ENCODE measurements at places on chromosomes 3 and 15.

- no peak for DNase-seq
Measured at GRCh38 chr3:126554560-126555525, 3.9 kb downstream of the C3orf22 start.

DNA sequence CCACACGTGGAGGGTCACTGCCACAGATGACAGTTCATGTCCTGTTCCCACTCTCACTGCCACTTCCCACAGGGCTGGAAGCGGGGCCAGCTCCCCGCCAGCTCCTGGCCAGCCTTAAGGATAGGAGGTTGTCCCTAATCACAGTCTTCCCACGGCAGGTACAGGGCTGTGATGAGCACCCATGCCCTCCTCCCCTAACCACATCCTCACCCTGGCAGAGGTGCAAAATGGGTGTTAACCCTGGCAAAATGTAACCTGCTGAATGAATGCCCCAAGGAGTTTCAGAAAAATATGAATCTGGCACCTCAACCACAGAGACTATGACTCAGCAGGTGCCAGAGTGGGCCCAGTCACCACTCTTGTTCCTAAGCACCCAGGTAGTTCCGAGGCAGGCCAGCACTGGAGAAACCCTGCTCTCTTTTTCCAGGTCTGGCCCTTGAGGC is 185.1 kb upstream of the TPM1 start:
- DNase-seq = no peak

GRCh38 chr15:68114356-68114755 is 60.2 kb downstream of the PIAS1 start:
- DNase-seq = no peak

GRCh38 chr3:76941376-76941775 is 98.5 kb upstream of the ROBO2 start:
- no peak for DNase-seq

DNA sequence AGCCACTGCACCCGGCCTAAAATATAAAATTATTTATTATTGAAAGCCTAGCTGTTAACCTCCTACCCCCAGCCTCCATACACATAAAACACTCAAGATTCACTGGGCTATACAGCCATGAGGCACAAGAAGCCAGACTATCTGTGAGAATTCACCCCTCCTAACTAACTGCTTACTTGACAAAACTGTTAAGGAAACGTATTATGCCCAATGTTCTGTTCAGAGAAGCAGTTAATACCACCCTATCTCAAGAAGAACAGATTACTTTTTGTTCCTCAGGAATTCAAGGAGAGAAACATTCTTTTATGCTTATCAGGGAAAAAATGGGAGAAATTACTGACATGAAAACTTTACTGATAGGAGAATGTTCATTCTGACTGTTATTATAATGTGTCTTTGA is 144.1 kb downstream of the BBX start:
- DNase-seq = no peak

DNA sequence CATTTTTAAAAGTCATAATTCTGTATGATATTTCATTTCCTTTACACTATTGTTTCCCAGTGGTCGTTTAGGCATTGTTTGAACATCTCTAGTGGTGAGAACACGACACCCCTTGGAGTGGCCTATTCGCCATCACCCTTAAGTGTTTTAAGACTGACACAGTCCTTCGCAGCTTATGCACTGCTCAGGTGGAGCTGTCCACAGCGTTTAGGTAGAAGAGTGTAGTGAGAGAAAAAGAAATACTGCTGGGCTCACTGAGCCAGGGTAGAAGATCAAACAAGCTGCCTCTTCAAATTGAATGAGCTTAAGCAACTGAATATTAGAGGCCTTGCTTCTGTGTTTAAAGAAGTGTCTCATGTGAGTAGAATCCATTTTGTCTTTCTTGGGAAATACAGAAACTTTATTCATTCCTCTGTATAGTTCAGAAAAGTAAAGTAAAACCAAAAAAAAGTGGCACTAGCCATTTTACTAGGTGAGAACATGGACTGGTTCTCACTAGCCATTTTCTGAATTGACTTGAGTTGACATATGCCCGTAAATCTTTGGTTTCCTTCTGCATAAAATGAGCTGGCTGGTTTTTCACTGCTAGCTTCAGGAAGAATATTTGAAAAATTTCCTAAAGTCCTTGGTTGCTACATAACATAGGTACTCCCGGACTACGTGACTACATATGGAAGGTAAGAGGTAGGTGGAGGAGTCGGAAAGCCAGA is 155.9 kb downstream of the P3H2 start:
- no peak for DNase-seq

DNA sequence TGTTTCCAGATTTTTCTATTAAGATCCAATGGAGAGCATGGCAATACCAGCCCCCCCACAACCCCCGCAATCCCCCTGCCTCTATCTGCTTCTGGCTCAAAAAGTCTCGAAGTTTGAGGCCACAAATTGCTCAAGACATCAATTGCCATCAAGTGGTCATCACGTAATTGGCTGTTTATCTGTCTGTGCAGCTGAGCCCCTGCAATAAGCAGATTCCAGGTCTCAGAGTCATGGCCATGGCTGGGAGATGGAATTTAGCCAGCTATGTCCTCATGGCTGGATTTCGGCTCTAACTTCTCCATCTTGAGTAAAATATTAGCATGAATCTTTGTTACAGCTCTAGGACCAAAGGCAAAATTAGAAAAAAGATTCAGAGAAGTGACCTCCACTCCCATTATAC is 22.7 kb downstream of the SSUH2 start:
- DNase-seq = no peak

DNA sequence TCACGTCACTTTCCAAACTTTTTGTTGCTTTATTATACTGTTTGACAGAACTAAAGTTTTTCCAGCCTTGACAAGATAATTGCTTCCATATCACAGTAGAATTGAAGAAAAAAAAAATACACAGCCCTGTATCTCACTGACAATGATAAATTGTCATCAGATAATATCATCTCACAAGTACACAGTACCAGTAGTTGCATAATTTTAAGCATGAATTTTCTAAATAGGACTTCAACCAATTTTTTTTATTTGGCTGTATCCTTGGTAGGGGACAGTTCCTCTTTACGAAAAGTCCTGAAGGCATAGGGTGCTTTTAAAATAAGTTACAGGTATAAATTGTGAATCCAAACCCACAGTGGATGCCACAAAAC is 230.7 kb downstream of the ATP8B4 start:
- no peak for DNase-seq

GRCh38 chr3:104436506-104436905 is 930.2 kb upstream of the ALCAM start:
- no peak for DNase-seq

- DNase-seq = no peak
Measured at GRCh38 chr3:59796456-59796855, 746.6 kb upstream of the CFAP20DC start.

- no peak for DNase-seq
Measured at GRCh38 chr15:79516155-79516554, 84.0 kb downstream of the MINAR1 start.

All from esophagus squamous epithelium (tissue), 5 donors.